ENCODE measurements at places on chromosomes 4 and X.

DNA sequence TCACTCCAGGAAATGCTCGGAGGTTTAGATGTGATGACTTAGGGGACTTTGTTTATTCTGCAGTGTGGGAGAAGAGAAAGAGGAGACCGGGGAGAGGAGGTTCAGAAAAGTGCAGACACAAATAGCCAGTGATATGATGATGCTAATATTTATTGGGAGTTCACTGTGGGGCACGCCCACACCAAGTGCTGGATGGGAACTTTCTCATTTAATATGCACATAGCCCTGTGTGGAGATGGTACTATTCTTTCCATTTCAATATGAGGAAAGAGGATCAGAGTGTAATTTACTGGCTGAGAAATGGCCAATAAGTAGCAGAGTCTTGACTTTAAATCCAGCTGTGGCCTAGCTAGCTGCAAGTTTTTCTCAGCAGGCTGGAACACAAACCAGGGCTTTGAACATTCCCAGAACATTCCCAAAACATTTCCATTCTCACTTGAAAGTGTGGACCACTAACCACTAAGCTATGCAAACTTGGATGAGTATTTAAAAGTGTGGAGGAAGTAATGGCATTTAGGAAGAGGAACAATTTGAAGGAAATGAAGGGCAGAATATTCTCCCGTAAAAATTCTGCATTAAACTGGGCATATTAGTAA lies 231.7 kb downstream of the HS3ST1 start:
- no peak for DNase-seq

DNA sequence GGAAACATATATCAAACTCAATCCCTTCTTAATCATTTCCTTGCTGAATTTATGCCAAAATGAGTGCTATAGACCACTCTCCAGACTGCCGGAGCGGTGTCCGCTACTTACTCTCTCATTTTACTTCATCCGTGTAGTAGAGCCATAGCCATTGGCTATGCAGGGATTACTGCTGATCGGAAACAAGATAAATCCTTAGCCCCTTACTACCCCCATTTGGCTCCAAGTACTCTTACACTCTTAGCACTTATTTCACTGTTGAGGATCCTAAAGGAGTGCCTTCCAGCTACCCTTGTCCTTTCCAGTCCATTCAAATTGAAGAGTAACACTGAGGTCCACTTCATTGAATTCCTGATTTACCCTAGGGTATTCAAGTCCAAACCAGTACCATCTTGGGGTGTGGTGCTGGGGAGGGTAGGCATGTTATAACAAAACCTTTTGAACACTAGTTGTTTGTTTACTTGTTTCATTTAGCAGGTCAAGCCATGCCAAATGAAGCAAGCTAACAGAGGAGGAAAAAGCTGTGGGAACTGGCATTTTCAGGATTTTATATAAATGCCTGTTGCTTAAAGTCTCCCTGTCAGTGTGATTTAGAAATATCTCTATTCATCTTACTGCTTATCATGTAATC lies 715.1 kb downstream of the FSTL5 start:
- no peak for DNase-seq

- DNase-seq, result no peak
Observed at GRCh38 chrX:66918511-66918910, 279.6 kb upstream of the EDA2R start.

DNA sequence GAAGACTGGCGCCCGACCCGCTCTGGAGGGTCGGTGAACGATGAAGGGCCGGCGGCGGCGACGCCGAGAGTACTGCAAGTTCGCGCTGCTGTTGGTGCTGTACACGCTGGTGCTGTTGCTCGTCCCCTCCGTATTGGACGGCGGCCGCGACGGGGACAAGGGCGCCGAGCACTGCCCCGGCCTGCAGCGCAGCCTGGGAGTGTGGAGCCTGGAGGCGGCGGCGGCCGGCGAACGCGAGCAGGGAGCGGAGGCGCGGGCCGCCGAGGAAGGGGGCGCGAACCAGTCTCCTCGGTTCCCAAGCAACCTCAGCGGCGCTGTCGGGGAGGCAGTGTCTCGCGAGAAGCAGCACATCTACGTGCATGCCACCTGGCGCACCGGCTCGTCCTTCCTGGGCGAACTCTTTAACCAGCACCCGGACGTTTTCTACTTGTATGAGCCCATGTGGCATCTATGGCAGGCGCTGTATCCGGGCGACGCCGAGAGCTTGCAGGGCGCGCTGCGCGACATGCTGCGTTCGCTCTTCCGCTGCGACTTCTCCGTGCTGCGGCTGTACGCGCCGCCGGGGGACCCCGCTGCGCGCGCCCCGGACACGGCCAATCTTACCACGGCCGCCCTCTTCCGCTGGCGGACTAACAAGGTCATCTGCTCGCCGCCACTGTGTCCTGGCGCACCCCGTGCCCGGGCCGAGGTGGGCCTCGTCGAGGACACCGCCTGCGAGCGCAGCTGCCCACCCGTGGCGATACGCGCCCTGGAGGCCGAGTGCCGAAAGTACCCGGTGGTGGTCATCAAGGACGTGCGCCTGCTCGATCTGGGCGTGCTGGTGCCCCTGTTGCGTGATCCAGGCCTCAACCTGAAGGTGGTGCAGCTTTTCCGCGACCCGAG lies 568 bp downstream of the CHST7 start:
- DNase-seq, result no peak

DNA sequence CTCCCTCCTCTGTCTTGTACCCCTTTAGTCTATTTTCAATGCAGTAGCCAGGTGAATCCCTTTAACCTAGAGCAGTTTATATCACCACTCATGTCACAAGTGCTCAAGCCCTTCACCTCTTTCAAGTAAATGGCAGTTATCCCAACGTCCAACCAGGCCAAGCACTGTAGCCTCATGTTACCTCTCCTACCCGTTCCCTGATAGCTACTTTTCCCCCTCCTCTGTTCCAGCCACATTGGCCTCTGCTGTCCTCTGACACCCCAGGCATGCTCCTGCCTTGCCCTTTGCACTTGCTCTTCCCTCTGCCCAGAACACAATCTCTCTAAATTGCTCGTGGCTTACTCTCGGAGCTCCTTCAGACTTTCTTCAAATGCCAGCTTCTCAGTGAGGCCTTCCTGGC lies 15.2 kb downstream of the GUCY1B1 start:
- DNase-seq, result no peak

DNA sequence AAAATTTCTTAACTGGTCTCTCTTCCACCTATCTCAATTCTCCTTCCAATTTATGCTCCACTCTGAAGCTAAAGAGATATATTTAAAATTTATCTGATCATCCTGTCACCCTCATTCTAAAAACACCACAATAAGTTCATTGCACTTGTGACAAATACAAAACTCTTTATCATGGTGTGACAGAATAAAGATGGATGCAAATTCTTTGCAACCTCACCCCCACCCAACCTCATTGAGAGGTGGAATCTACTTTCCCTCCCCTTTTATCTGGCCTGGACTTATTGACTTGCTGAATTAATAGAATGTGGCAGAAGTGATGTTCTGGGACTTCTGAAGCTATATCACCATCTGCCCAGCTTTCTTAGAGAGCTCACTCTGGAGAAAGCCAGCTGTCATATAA lies 46.5 kb downstream of the IDS start:
- DNase-seq, result no peak

- no peak for DNase-seq
Observed at GRCh38 chr4:24574236-24574635, 10.1 kb downstream of the DHX15 start.

- DNase-seq, result no peak
Observed at GRCh38 chr4:25873632-25874129, 10.9 kb upstream of the SEL1L3 start.

GRCh38 chr4:92270908-92271307 lies 32.9 kb upstream of the GRID2 start:
- no peak for DNase-seq

DNA sequence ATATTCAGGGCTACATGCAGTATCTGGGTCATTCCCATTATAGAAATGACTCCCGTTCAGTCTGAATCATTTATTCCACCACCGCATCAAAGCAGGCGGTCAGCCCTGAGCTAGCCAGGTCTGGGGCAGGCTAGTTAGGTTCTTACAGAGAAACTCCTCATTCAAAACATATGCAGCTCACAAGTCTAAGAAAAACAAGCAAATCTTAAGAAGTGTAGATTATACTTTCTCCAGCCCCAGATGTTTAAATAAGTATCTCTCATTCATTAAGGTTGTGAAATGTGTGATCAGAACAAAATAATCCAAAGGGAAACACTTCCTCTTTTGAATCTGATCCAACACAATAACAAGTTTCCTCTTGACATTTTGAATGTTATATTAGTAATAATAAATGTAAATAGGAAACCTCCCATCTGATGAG lies 441.9 kb downstream of the INPP4B start:
- no peak for DNase-seq

DNA sequence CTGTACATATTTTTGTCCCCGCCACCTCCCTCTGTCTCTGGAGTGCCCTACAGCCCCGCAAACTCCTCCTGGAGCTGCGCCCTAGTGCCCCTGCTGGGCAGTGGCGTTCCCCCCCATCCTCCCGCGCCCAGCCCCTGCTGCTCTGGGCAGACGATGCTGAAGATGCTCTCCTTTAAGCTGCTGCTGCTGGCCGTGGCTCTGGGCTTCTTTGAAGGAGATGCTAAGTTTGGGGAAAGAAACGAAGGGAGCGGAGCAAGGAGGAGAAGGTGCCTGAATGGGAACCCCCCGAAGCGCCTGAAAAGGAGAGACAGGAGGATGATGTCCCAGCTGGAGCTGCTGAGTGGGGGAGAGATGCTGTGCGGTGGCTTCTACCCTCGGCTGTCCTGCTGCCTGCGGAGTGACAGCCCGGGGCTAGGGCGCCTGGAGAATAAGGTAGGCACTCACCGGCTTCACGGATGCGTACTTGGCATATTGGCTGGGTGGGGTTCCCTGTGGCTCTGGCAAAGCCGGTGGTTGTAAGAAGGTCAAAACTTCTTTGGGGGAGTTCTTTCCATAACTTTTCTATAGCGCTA lies 653 bp downstream of the HHIP start:
- no peak for DNase-seq

DNA sequence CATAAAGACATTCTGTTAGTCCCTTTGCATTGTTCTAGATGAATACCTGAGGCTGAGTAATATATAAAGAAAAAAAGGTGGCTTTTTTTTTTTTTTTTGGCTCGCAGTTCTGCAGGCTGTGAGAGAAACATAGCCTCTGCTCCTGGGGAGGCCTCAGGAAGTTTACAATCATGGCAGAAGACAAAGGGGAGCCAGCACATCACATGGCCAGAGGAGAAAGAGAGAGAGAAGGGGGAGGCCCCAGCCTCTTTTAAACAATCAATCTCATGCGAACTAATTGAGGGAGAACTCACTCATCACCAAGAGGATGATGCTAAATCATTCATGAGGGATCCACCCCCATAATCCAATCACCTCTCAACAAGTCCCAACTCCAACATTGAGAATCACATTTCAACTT lies 364.0 kb upstream of the EPHA5 start:
- DNase-seq, result no peak

- DNase-seq, result no peak
Observed at GRCh38 chr4:176422001-176422400, 102.2 kb downstream of the SPCS3 start.

- no peak for DNase-seq
Observed at GRCh38 chrX:103536071-103536470, 16.8 kb upstream of the RAB40A start.

All from AG09319 (cell line).